ENCODE measurements at places on chromosomes 2 and 18. TPM values are rescaled to one million over a fixed set of nuclear protein-coding genes. Genes with fewer than 3 reads are reported as not detected.

- H3K27ac ChIP-seq = no peak overlapping the region
- no peaks in the 10 kb centered on the region for H3K4me1 ChIP-seq
- no peak overlapping the region for H3K4me3 ChIP-seq
- DNase-seq = no peak
- H3K27me3 ChIP-seq = no peaks in the 10 kb centered on the region
- no peaks in the 10 kb centered on the region for H3K36me3 ChIP-seq
Measured at GRCh38 chr2:183995632-183996031, 602.7 kb upstream of the ZNF804A start.

DNA sequence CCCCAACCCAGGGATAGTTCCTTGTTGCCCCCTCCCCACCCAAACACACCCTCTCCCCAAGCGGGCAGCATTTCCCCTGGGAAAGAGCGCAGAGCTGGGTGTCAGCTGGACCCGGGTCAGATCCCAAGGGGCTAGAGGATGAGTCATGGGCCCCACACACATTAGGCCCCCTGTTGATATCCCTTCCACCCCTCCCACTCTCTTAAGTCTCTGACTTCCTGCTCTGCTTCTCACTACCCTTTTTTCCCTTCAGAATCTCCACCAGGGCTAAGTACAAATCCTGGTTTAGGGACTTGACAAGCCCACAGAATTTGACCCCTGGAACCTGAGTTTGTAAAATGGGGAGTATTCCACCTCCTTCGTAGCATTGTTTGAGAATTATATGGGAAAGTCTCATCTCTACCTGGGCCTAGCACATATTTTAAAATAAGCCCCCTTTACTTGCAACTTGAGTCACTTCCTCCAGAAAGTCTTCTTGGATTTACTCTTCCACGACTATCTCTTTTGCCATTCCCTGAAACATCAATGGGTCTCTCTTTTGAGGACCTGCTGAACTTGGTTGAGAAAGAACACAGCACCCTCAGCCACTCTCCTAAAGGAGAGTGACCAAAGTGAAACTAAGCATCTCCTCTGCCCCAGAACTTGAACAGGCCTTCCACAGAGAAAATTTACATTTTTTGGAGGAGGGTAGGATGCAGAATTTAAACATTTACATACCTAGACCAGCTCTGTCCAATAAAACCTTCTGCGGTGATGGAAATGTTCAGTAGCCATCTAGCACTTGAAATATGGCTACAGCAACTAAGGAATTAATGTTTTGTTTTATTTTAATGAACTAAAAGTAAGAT, 4.7 kb downstream of the RTKN start:
- H3K4me3 ChIP-seq = no peak overlapping the region
- H3K4me1 ChIP-seq = peaks cover 42% of the 10 kb centered on the region
- no peak for DNase-seq
- H3K27ac ChIP-seq = no peak overlapping the region

GRCh38 chr18:58584200-58585127, 44.4 kb downstream of the ALPK2 start:
- H3K27me3 ChIP-seq = no peaks in the 10 kb centered on the region
- H3K36me3 ChIP-seq = no peaks in the 10 kb centered on the region
- peaks cover under 1% of the 10 kb centered on the region for H3K4me1 ChIP-seq
- no peak overlapping the region for H3K27ac ChIP-seq
- no peak for DNase-seq

- H3K4me3 ChIP-seq = peak overlapping the region; percentile 39
- no peaks in the 10 kb centered on the region for H3K27me3 ChIP-seq
- DNase-seq = peak; percentile 81
- H3K27ac ChIP-seq = peak overlapping the region; percentile 14
- peaks cover 6% of the 10 kb centered on the region for H3K4me1 ChIP-seq
Measured at GRCh38 chr2:233060501-233060979, 398 bp downstream of the INPP5D start.

DNA sequence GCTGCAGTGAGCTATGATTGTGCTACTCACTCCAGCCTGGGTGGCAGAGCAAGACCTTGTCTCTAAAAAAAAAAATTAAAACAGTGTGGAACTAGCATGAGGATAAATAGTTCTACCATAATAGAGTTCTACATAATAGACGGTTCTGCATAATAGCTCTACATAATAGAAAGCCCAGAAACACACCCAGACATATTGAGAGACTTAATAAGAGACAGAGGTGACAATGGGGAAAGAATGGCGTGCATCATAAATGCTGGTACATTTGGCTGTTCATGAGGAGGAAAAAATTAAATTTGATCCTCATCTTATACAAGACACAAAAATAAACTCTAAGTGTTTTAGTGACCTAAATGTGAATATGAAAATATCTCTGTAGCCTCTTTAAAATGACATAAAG, 58.5 kb downstream of the PTRHD1 start:
- DNase-seq = no peak
- no peak overlapping the region for H3K4me3 ChIP-seq
- H3K36me3 ChIP-seq = peaks cover 20% of the 10 kb centered on the region
- no peaks in the 10 kb centered on the region for H3K27me3 ChIP-seq

- H3K4me3 ChIP-seq = no peak overlapping the region
- H3K27me3 ChIP-seq = no peaks in the 10 kb centered on the region
- DNase-seq = no peak
- H3K27ac ChIP-seq = no peak overlapping the region
Measured at GRCh38 chr2:67876176-67876575, 186.6 kb downstream of the C1D start.

GRCh38 chr2:198546122-198546521, 741.7 kb downstream of the PLCL1 start:
- no peaks in the 10 kb centered on the region for H3K36me3 ChIP-seq
- H3K27ac ChIP-seq = no peak overlapping the region
- no peak for DNase-seq
- no peak overlapping the region for H3K4me3 ChIP-seq
- no peaks in the 10 kb centered on the region for H3K4me1 ChIP-seq

GRCh38 chr18:46555724-46556123, 101.3 kb downstream of the LOXHD1 start:
- H3K27ac ChIP-seq = no peak overlapping the region
- no peaks in the 10 kb centered on the region for H3K4me1 ChIP-seq
- no peak for DNase-seq

- no peaks in the 10 kb centered on the region for H3K27me3 ChIP-seq
- peaks cover 13% of the 10 kb centered on the region for H3K36me3 ChIP-seq
- DNase-seq = no peak
Measured at GRCh38 chr2:196992466-196992865, 66.0 kb upstream of the PGAP1 start.

DNA sequence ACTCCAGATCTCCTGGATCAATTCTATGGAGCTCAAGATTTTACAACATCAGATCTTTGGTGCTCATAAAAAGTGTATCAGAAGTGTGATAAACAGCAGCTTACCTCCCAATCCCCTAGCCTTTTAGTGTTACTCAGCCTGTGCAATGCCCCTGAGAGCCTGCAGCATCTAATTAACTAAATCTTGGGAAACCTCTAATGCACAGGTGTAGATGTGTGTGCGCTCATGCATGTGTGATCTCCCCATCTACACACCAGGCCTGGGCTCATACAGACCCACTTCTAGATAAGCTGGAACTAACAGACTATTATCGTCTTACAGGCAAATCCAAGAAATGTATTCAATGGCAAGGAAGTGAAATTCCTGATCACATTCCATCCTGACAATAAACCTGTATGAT, 7.5 kb downstream of the SUCLG1 start:
- H3K36me3 ChIP-seq = no peaks in the 10 kb centered on the region
- no peak overlapping the region for H3K27ac ChIP-seq
- H3K4me1 ChIP-seq = peaks cover 40% of the 10 kb centered on the region
- no peak for DNase-seq

- no peak overlapping the region for H3K27ac ChIP-seq
- H3K4me1 ChIP-seq = peaks cover 7% of the 10 kb centered on the region
- no peaks in the 10 kb centered on the region for H3K27me3 ChIP-seq
- H3K36me3 ChIP-seq = no peaks in the 10 kb centered on the region
- H3K4me3 ChIP-seq = no peak overlapping the region
Measured at GRCh38 chr18:5456577-5457461, 87.0 kb downstream of the EPB41L3 start.

GRCh38 chr18:58552057-58552461, 76.8 kb downstream of the ALPK2 start:
- no peaks in the 10 kb centered on the region for H3K36me3 ChIP-seq
- no peak overlapping the region for H3K4me3 ChIP-seq
- no peak for DNase-seq

- no peak overlapping the region for H3K4me3 ChIP-seq
- no peak for DNase-seq
- no peaks in the 10 kb centered on the region for H3K27me3 ChIP-seq
Measured at GRCh38 chr2:138029276-138029675, 65.0 kb downstream of the HNMT start.

DNA sequence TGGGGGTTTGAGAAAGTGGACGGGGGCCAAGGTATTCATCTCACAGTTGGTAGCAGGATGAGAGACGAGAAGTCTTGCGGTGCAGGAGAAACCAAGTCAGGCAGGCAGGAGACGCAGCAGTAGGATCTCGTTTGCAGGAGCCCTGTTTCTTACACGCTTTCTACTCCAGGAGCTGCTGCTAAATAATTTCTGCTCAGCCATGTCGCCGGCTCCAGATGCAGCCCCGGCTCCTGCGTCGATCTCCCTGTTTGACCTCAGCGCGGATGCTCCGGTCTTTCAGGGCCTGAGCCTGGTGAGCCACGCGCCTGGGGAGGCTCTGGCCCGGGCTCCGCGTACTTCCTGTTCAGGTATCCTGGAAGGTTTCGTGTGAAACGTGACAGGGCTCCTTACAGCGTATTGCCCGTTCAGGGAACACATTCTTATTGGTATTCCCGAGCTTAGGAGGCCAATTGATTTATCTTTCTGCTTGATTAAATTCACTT, 494 bp downstream of the ANKZF1 start:
- H3K4me1 ChIP-seq = peaks cover 46% of the 10 kb centered on the region
- no peaks in the 10 kb centered on the region for H3K27me3 ChIP-seq
- DNase-seq = no peak
- H3K36me3 ChIP-seq = peaks cover 53% of the 10 kb centered on the region
- H3K27ac ChIP-seq = peak overlapping the region; percentile 83

DNA sequence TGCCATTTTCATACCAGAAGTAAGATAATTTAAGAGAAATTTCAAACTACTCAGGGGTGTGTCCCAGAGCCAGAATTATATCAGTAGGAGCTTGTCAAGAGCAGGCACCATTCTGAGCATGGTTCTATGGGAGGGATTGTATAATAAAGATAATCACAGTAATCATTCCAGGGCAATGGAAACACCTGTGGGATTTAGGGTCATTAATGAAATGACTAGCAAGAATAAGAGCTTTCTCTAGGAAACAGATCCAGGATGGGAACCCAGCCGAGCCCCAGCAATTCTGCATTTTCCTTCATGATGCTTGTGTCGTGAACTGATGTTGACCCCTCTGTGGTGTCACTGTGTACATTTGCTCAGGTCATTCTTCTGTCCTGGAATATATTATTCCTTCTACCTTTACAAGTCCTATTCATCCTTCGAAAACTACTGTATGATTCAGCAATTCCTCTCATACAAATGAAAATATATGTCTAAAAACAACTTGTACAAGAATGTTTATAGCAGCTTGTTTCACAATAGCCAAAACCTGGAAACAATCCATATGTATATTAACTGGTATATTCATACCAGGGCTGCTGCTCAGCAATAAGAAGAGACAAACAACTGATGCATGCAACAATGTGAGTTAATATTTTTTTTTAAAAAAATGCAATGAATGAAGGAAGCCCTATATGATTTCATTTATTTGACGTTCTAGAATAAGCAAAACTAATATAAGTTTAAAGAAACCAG, 687.8 kb upstream of the KLHL29 start:
- H3K4me1 ChIP-seq = no peaks in the 10 kb centered on the region
- no peak for DNase-seq
- no peak overlapping the region for H3K4me3 ChIP-seq
- no peaks in the 10 kb centered on the region for H3K36me3 ChIP-seq

- H3K36me3 ChIP-seq = no peaks in the 10 kb centered on the region
- no peak overlapping the region for H3K4me3 ChIP-seq
- H3K27ac ChIP-seq = no peak overlapping the region
- H3K4me1 ChIP-seq = no peaks in the 10 kb centered on the region
- DNase-seq = no peak
- H3K27me3 ChIP-seq = no peaks in the 10 kb centered on the region
Measured at GRCh38 chr18:80074697-80075096, 34.4 kb upstream of the ADNP2 start.

GRCh38 chr2:6370753-6371551, 494.8 kb downstream of the CMPK2 start:
- DNase-seq = no peak
- H3K4me3 ChIP-seq = no peak overlapping the region
- no peaks in the 10 kb centered on the region for H3K4me1 ChIP-seq
- no peaks in the 10 kb centered on the region for H3K27me3 ChIP-seq
- H3K36me3 ChIP-seq = no peaks in the 10 kb centered on the region

GRCh38 chr2:239835056-239835455, 190.1 kb downstream of the NDUFA10 start:
- H3K27ac ChIP-seq = no peak overlapping the region
- H3K27me3 ChIP-seq = no peaks in the 10 kb centered on the region
- peaks cover 10% of the 10 kb centered on the region for H3K4me1 ChIP-seq
- H3K4me3 ChIP-seq = no peak overlapping the region

- no peak overlapping the region for H3K27ac ChIP-seq
- no peak for DNase-seq
- H3K4me1 ChIP-seq = no peaks in the 10 kb centered on the region
- no peaks in the 10 kb centered on the region for H3K27me3 ChIP-seq
Measured at GRCh38 chr18:75047240-75047961, 161.5 kb downstream of the PTGR3 start.

DNA sequence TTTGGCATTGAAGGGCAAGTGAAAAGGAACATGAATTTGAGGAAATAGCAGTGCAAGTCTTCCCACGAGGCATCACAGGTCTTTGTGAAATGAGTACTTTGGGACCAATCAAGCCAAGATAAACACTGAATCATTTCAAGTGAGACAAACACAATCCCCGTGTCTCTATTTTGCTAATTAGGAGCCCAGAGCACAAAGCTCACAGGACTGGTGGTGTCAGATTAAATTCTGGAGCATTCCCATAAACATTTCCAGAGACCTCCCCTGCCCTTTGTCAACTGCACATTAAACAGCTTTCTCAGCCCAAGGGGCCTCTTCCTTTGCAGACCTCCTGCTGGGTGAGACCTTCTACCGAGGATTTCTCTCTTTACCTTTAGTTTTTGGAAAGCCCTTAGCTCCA, 50.7 kb downstream of the DAPL1 start:
- no peaks in the 10 kb centered on the region for H3K36me3 ChIP-seq
- H3K4me1 ChIP-seq = peaks cover 29% of the 10 kb centered on the region
- DNase-seq = no peak
- no peaks in the 10 kb centered on the region for H3K27me3 ChIP-seq
- peak overlapping the region; percentile 2 for H3K27ac ChIP-seq

GRCh38 chr2:205682239-205682970, at the start of gene NRP2:
NRP2 (plus strand) TSS chr2:205682501; CDS start chr2:205683291, 790 bp downstream.
- H3K27me3 ChIP-seq = no peaks in the 10 kb centered on the region
- peak within 1 kb of the TSS; percentile 73 for H3K4me3 ChIP-seq
- no peaks in the 10 kb centered on the region for H3K36me3 ChIP-seq
- H3K27ac ChIP-seq = peak within 1 kb of the TSS; percentile 89
- DNase-seq = no peak
- H3K4me1 ChIP-seq = peaks cover 50% of the 10 kb centered on the region

- H3K36me3 ChIP-seq = no peaks in the 10 kb centered on the region
- no peak overlapping the region for H3K4me3 ChIP-seq
- no peaks in the 10 kb centered on the region for H3K27me3 ChIP-seq
- peaks cover 18% of the 10 kb centered on the region for H3K4me1 ChIP-seq
Measured at GRCh38 chr2:218392459-218392858, 7.2 kb upstream of the CTDSP1 start.

The MEP1B gene
- not detected for total RNA-seq

The AFG3L2 gene
- 38.3 TPM for total RNA-seq

The AFF3 gene
- 7.6 TPM for total RNA-seq

The SERPINB11 gene
- total RNA-seq = 8.6 TPM

The TFCP2L1 gene
- 32.7 TPM for total RNA-seq

The PMAIP1 gene
- 7.4 TPM for total RNA-seq

The SPP2 gene
- total RNA-seq = not detected

The RAB10 gene
- 135 TPM for total RNA-seq

The SLC9A4 gene
- not detected for total RNA-seq

The MFF gene
- 109 TPM for total RNA-seq

The DPYSL5 gene
- 0.74 TPM for total RNA-seq

The KCNIP3 gene
- 27.5 TPM for total RNA-seq

The CGREF1 gene
- 2.2 TPM for total RNA-seq

Data from vagina (tissue), 2 donors.